ENCODE measurements at places on chromosomes 2 and 18.

DNA sequence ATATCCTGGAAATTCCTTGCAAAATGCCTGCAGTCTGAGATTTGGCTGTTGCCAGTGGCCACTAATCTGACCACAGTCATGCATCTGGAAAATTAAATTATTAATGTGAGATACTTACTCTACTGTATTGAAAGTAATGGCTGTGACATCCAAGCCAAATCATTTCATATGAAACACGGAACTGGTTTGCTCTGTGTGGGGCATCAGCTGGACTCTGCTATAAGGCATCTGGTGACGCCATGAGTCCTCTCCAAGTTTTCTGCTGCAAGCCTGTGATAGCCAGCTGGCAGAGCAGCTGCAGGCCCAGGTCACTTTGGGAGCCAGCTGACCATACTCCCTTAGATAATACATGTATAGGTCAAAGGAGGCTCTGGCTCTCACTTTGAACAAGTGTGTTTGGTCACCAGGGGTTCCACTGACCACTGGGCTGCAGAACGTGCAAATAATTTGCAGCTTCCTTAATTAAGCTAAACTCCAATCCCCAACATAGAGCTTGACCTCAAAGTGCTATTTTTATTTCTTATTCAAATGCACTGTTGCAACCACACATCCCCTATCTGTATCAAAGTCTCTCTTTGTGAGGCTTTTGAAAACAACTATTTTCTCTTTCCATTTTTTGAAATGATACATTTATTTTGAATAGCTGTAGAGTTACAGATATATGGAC is 152.9 kb downstream of the NCKAP5 start:
- no peak for DNase-seq

DNA sequence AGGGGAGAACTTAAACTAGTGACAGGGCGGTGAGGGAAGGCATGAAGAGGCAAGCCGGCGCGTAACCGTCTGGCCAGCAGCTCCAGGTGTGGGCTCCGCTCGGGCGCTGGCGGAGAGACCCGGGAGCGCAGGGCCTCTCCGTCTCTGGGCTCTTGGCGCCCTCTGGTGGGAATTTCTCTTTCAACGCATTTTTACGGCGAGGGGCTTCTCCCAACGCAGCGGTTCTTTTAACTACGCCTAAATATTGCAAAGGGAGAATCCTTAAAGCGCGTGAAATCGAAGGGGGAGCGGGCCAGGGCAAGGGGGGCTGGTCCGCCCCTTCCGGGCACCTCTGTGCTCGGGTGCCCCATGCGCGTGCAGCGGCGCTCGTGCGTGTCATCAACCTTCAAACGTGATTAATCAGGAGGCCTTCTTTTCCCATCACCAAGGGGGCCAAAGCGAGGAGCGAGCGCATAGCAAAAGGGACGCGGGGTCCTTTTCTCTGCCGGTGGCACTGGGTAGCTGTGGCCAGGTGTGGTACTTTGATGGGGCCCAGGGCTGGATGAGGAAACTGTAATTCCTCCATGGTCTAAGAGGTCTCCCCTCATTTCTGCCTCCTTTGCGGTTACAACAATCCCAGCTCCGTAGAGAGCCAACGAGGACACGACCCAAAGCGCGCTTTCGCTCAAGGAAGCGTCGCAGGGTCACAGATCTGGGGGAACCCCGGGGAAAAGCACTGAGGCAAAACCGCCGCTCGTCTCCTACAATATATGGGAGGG is 762 bp upstream of the GAD1 start:
- peak; percentile 47 for DNase-seq

- DNase-seq, result no peak
Measured at GRCh38 chr2:205903549-205904129, 182.3 kb downstream of the INO80D start.

- peak; percentile 58 for DNase-seq
Measured at GRCh38 chr18:77366720-77367641, 117.3 kb downstream of the GALR1 start.
